ENCODE measurements at places on chromosomes 1 and 21.

- DNase-seq = peak; percentile 66
These were observed at the start of gene KIAA0040 for GRCh38 chr1:175192630-175193526. KIAA0040 (minus strand) TSS chr1:175192776; CDS start chr1:175161013, 31,763 bp downstream.

GRCh38 chr1:14987829-14988603, 165.5 kb upstream of the TMEM51 start:
- no peak for DNase-seq

GRCh38 chr1:53266038-53266437, 27.7 kb upstream of the MAGOH start:
- no peak for DNase-seq

DNA sequence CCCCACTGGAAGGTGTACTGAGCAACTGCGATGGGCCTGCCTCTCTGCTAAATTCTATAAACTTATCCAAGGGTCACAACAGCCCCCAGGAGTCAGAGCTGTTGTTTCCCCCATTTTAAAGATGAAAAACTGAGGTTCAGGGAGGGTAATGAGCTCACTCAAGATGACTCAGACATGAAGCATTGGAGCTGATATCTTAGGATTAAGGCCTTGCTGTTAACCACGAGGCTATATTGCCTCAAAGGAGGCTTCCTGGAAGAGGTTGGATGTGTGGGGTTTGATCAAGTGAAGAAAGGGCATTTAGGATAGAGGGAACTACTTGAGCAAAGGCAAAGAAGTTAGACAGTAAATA, 6.7 kb downstream of the LDLRAP1 start:
- peak; percentile 24 for DNase-seq

DNA sequence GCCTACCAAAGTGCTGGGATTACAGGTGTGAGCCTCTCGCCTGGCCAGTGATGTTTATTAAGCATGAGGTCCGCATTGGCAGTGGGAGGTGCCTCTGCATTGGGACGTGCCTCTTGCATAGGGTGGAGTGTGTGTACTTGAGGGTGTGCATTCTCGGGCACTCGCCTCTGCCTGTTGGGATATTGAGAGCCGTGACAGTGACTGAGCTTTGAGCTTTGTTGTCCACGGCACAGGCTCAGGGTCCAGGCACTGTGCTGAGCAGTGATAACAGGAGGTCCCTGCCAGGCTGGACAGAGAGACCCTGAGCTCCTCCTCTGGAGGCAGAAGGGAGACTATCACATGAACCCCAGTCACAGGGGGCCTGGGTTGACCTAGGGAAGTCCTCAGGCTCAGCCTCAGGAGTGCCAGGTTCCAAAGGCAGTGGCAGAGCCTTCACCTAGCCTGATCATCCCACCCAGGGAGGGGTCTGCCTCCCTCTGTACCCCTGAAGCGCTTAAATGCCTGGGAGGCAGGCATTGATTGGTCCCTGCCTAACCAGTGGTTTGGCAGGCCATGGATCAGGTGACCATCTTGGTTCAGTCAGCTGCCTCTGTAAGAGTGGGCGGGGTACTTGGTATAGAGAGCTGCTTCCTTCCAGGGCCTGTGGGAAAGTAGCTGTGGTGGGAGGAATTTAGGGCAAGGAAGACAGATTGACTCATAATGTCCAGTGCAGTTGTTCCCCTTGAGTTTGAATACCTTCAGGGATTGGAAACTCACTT, 213.8 kb upstream of the TMEM51 start:
- no peak for DNase-seq

DNA sequence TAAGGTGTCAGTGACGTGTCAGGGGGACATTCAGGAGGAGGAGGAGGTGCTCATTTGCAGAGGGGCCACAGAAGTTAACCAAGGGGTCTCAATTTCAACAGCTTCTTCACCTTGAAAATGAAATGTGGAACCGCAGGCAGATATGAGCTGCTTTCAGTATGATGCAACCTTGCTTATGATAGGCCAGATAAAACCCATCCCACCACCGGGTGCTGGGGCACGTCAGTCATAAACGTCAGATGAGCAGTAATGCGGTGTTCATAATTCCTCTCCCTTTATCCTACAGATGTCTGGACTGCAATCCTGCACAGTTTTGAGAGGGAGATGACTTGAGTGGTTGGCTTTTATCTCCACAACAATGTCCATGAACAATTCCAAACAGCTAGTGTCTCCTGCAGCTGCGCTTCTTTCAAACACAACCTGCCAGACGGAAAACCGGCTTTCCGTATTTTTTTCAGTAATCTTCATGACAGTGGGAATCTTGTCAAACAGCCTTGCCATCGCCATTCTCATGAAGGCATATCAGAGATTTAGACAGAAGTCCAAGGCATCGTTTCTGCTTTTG, 1.7 kb downstream of the PTGFR start:
- no peak for DNase-seq

GRCh38 chr1:147758379-147759100, 1.9 kb downstream of the GJA5 start:
- no peak for DNase-seq

- no peak for DNase-seq
These were observed 11.7 kb upstream of the SYNC start for GRCh38 chr1:32714277-32714676.

GRCh38 chr1:21257431-21258135, 32.7 kb downstream of the ECE1 start:
- DNase-seq = no peak

DNA sequence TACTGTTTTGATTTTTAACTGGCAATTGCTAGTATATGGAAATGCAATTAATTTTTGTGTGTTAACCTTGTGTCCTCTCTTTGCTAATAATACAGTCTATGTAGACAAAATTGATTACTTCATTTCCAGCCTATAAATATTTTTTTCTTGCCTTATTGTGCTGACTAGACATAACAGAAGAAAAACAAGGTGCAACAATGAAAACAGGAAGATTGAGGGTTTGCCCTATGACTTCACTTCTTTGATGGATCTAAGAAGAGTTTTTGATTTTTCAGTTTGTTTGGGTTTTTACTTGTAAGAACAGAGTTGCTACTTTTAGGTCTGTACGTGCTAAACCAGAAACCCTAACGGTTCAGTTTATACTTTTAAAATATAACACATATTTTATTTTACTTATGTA, 8.5 kb upstream of the CNIH4 start:
- no peak for DNase-seq

GRCh38 chr1:147171399-147172167, 687 bp downstream of the PRKAB2 start:
- DNase-seq = peak; percentile 1

GRCh38 chr1:182391028-182391361, 595 bp downstream of the GLUL start:
- DNase-seq = no peak

GRCh38 chr1:9331016-9331415, 38.3 kb downstream of the SPSB1 start:
- no peak for DNase-seq

DNA sequence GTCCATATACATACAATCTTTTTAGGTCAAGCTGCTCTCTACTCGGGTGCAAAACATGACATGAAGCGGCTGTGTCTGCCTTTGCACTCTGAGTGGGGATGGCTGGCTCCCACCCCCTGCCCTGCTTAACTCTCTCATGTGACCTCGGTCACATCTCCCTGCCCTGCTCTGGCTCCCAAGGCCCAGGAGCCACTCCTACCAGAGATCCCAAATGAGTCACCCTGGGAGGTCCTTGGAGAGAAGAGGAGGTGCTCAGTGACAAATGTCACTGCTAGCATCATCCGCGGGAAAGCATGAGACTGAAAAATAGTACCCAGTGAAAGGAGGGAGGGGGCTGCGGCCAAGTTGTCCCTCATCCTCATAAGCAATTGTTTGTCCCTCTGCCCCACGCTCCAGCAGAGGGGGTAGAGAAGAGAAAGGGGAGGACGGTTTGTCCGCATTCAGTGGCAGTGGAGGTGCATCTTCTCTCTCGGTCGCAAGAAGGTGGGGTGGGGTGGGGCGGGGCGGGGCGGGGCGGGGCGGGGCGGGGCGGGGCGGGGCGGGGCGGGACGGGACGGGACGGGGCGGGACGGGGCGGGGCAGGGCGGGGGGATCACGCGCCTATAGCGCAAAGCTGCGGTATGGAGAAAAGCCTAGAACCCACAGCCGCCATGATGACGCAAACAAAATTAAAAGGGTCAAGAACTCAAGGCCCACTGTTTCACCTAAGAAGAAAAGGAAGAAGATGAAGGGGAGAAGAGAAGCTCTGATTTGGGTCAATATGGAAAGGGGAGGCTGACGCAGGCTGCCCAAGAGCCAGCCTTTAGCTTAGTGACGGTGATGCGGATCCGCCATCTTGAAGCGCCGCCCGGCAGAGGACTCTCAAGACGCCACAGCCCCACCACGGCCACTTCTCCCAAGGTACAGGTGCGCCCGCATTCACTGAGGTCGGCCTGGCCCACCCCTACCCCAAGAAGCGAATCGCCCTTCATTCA, 66.2 kb downstream of the CD46 start:
- DNase-seq = no peak

- DNase-seq = no peak
These were observed 58.3 kb upstream of the DSCAM start for GRCh38 chr21:40905251-40905650.

- DNase-seq = no peak
These were observed 125.7 kb downstream of the MATN1 start for GRCh38 chr1:30597711-30598110.

GRCh38 chr1:226946841-226947240, 6.7 kb downstream of the COQ8A start:
- DNase-seq = no peak

DNA sequence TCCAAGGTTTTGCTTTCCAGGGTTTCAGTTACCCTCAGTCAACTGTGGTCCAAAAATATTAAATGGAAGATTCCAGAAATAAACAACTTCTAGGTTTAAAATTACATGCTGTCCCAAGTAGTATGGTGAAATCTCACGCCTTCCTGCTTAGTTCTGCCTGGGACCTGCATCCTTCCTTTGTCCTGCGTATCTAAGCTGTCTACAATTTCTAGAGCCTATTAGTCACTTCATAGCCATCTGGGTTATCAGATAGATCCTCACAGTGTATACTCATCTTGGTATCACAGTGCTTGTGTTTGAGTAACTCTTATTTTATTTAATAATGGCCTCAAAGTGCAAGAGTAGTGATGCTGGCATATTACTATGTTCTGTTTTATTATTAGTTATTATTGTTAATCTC, 157.7 kb downstream of the ROR1 start:
- no peak for DNase-seq

DNA sequence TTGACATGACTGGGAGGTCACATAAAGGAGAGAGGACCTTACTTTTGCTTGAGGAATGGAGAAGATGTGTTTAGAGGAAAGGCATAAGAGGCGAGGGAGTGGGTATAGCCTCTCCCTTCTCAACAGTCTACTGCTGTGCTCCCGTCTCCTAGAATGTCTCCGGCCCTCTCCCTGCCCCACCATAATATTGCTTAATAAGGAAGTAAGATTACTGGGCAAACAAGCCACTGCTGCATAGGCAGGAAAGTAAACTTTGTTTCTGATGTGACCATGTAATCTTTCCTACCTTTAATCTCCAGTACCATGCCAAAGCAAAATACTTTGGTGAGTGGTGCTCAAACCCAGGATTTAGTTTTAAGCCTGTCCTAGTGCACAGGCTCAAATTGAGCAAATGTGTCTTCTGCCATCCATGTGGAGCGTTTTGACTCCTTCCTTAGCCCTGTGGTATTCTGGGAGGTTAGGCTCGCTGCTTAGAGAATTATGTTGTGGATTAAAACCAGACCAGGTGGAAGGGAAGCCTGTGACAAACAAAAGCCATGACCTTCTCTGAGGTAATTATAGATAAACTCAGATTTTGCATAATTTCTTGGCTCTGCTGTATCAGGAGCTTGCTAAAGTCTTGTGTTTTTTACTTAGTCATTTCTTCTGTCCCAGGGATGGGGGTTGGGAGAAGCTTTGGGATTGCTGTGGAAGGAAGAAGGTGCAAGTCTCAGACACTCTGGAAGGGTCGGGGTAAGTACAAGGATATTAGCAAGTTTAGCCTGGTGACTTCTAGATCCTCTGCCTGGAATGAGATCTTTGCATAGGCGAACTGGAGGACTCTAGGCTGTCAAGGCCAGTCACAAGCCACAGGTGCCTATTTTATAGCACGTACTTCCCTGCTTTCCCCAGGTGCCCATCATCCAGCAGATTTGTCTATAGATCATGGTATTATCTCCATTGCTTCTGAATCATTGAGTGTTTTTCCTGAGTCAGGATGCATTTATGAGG, 34.5 kb upstream of the DIPK1A start:
- DNase-seq = no peak

GRCh38 chr21:38027901-38028498, 111.7 kb upstream of the KCNJ6 start:
- DNase-seq = no peak

Measured in CD4-positive, alpha-beta T cell treated with Interleukin-10 for 1 hour (primary cell).